ENCODE measurements at places on chromosomes 4 and X. TPM values are rescaled to one million over a fixed set of nuclear protein-coding genes. Genes with fewer than 3 reads are reported as not detected.

TEX11 gene
- not detected for total RNA-seq

CFAP299 gene
- total RNA-seq = not detected

SPANXN1 gene
- total RNA-seq = not detected

GPRASP1 gene
- 1.4 TPM for total RNA-seq

ZNF275 gene
- total RNA-seq = 4.4 TPM
